ENCODE measurements at places on chromosomes 12 and 14. TPM values are rescaled to one million over a fixed set of nuclear protein-coding genes. Genes with fewer than 3 reads are reported as not detected.

DNA sequence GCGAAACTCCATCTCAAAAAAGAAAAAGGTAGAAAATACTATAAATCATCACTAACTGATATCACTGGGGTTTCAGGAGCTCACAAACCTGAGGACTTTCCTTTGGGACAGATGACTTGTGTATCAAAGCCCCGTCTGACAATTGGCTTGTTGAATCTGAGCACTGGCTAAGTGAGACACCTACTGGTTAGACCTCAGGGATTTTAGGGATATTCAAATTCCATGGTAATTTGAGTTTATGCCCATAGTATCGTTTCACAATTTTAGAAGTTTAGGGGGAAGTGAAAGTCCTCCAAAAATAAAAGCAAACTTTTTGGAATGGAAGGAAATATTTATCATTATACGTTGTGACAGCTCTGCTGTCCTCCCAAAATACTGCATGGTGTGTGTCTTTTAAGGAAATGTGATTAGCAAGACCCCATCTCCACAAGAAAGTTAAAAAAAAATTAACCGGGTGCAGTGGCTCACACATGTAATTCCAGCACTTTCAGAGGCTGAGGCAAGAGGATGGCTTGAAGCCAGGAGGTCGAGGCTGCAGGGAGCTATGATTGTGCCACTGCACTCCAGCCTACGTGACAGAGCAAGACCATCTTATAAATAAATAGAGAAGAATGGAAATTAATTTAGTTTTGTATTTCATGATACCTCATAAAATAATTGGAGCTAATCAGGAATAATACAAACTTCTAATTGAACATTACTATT is 49.2 kb downstream of the FBXL14 start:
- DNase-seq = no peak

DNA sequence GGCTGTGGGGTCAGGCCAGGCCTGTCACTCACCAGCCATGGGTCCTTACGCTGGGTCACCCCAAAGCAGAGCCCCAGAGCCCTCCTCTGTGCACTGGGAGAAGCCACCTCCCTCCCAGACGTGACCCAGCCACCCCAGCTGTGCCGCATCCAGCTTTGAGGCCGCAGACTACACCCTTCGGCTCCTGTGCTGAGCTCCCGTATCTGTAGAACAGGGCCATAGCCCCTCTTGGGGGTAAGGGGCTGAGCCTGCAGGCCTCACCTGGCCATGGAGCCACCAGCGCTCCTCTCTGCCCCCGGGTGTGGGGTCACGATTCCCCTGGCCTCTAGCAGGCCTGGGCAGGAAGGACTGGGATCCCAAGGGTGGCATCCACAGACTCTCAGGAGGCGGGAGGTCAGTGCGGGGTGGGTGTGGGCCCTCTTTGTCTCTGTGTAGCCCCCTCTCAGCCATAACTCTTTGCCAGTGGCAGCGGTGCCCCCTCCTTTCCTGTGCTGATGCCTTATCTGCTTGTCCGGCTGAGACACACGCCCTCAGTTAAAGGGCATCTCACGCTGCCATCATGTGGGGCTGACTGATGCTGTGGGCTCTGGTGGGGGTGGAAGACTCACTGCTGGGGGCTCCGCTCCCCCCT is 16.3 kb downstream of the ASPG start:
- DNase-seq = no peak

GRCh38 chr12:93484315-93484981 is 17.1 kb downstream of the MRPL42 start:
- DNase-seq = no peak

GRCh38 chr12:108542320-108542719 is 18.7 kb downstream of the SART3 start:
- DNase-seq = no peak

- peak; percentile 38 for DNase-seq
These were observed 267.6 kb upstream of the OR4E1 start for GRCh38 chr14:21940887-21941856.

GRCh38 chr12:58489394-58489793 is 430.9 kb downstream of the LRIG3 start:
- DNase-seq = no peak

DNA sequence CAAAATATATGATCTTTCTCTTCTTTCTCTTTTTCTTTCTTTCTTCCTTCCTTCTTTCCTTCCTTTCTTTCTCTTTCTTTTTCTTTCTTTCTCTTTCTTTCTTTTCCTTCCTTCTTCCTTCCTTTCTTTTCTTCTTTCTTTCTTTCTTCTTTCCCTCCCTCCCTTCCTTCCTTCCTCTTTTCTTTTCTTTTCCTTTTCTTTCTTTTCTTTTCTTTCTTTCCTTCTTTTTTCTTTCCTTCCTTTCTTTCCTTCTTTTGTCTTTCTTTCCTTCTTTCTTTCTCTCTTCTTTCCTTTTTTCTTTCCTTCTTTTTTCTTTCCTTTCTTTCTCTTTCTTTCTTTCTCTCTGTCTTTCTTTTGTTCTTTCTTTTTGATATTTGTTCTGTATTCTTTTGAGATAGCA is 1356.0 kb upstream of the SEL1L start:
- no peak for DNase-seq

DNA sequence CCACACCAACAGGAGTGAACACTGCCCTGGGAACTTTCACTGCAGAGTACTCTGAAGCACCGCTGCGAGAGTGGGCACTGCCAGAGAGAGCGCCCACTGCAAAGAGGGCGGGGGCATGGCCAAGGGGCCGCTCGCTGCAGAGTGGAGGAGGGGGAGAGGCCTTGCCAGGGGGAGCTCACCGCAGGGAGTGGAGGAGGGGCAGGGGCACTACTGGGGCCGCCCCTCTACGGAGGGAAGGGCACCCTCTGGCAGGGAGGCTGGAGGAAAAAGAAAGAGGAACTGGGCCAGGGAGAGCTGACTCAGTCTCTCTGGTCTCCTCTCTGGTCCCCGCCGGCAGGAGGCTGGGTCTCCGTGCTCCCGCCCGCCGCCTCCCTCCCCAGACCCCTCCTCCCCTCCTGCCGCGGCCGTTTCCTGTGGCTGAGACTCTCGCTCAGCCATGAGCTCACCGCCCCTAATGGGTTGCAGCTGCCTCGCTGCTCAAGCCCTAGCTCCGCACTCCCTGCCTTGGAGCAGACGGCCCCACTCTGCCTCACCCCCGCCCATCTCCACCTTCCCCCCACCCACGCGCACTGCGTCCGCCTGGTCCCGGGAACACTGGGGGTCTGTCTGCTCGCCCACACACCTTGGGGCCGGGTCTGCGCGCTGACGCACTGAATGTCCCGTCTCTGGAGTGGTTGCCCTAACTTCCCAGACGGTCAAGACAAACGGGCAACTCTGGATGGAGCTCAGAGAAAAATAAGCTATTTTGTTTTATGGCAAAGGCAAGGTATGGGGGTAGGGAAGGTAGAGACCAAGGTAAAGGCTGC is 1.3 kb downstream of the ARHGEF40 start:
- DNase-seq = peak; percentile 92

- DNase-seq = peak; percentile 56
These were observed 6.7 kb downstream of the CDKN1B start for GRCh38 chr12:12723681-12724420.

GRCh38 chr12:30753751-30754382 is 884 bp downstream of the CAPRIN2 start:
- DNase-seq = no peak

GRCh38 chr12:132158677-132159554 is 14.7 kb downstream of the NOC4L start:
- no peak for DNase-seq

DNA sequence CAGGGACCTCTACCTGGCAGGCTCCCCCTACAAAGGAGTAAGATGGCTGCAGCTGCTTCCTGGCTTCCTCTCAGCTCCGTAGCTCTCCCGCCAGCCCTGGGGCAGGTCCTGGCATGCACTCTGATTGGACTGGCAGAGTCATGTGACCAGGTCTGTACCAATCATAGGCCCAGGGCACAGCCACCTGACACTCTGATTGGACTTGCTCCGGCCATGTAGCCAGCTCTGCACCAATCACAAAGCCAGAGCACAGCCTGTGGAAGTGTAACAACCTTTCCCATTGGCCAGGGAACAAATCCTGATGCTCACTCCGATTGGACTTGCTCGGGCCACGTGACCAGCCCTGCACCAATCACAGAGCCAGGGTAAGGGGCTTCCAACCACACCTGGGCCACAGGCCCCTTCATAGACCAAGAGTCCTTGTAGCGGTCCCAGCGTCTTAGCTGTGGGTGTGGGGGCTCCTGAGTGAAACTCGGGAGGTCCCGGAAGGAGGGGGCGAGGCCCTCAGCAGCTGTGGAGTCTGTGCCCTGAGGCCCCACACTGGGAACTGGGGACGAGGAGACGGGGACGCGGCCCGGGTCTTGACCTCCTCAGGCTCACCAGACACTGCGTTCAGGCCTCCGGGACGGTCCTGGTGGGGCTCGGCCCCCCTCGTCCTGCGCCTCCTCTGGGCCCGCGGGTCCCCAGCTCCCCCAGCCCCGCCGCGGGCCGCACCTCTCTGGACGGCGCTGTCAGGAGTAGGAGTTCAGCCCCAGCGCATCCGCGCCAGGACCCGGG is 210.6 kb downstream of the ADGRD1 start:
- DNase-seq = peak; percentile 29

GRCh38 chr14:53147208-53147607 is 5.9 kb downstream of the DDHD1 start:
- DNase-seq = no peak

- no peak for DNase-seq
These were observed 804.4 kb downstream of the FLRT2 start for GRCh38 chr14:86334355-86334754.

DNA sequence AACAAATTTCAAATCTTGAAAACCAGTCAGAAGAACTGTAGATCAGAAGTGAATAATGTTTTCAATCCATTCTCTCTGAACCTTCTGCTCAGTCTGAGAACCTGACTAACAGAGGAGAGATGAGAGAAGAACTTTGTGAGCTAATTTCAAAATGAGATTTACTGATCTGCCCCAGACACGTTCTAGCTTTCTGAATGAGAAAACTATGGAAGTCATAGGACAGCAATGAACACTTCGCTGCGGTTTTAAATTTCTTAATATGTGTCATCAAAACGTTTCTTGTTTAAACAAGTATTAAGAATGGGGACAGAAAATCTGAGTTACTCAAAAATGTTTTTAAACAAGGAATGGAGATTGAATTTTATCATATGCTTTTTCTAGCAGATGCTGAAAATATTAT is 66.6 kb upstream of the FAR2 start:
- DNase-seq = no peak

- no peak for DNase-seq
These were observed 50.9 kb downstream of the TRAF3 start for GRCh38 chr14:102828151-102828550.

DNA sequence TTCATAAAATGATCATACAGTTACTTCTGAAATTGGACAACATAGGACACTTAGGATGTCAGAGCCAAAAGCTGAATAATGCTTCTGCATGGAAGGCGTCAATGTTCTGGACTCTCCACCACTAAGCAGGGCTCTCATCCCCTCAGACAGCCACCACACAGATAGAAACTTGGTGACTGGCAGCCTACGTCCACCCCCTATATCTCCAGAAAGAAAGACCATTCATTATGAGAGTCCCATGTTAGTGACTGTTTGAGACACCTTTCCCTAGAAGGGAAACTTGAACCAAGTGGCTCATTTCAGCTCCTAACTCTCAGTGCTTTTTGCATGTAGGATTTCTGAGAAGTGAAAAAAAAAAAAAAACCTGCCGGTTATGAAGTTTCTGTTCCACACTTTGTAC is 251.0 kb upstream of the FKBP4 start:
- DNase-seq = no peak

DNA sequence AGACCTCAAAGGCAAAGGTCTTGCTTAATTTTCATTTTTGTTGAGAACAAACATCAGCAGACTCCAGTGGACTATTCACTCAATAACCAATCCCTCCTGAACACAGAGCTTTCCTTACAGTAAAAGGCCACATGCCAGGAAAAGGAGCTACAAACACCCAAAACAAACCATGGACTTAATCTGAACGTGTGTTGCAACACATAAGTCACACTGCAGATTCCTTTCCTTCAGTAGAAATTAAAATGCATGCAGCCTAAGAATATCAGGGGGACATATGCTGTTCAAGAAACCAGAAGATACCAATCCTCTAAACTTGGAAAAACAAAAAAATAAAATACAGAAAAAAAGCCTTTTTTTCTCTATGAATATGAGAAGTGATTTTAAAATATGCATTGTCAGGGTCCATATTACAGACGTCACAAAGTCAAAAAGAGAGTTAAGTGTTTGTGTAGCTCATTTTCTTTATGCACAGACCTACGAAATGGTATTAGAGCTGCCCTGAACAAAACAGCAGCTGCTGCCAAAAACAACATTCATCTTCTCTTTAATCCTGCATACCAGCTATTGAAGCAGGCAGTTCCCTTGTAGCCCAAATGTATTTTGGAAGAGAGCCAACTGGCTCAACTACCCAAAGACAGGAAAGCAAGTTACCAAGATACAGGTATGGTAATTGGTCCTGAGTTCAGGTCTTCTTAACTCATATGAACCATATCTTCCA is 26.2 kb downstream of the KITLG start:
- DNase-seq = no peak

DNA sequence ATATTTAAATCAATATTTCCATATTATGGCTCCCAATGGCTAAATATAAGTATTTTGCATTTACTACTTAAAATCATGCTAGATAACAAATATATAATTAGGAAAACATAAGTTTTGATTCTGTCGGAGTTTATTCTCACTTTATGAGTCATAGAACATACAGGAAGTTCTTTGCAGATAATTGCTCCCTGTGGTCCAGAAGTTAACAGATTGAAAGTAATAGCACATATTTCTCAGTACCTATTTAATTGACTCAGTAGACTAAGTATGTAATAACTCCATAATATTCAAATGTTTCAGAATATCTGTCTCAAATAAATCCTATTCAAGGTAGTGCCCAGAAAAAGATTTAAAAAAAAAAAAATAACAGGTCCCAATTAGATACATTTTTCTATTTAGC is 806.0 kb upstream of the ATXN7L3B start:
- no peak for DNase-seq

DNA sequence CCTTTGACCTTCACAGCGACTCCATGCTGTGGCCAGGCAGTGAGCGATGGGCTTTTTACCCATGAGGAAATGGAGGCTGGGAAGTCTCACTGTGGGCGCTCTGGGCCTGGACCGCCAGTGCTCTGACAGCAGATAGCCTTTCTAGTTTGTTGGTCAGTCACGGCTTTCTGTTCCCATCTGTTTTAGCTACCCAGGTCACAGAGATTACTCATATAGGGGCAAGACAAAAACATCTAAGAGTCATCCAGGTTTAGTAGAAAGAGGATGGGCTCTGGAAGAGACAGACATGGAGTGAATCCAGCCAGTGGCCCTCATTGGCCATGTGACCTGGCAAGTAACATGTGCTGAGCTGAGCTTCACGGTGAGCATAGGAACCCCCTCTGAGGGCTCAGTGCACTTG is 68.6 kb downstream of the MARK3 start:
- DNase-seq = no peak

The CLEC12A gene
- not detected for total RNA-seq

The TAS2R19 gene
- 2.6 TPM for total RNA-seq

The SERPINA6 gene
- not detected for total RNA-seq

The RFLNA gene
- 9.7 TPM for total RNA-seq

The ADAM20 gene
- total RNA-seq = 0.28 TPM

The TAS2R42 gene
- total RNA-seq = not detected

The C1R gene
- 11.4 TPM for total RNA-seq

The USP44 gene
- 185 TPM for total RNA-seq

The NTF3 gene
- 0.48 TPM for total RNA-seq

The PRR4 gene
- 1.9 TPM for total RNA-seq

Measured in H9 (cell line).